Smooth muscle cell of trachea (primary cell): ENCODE measurements at places on chromosomes 2 and 18. TPM values are rescaled to one million over a fixed set of nuclear protein-coding genes. Genes with fewer than 3 reads are reported as not detected.

BMP10 gene
- total RNA-seq: not detected in 2 replicates

AKAIN1 gene
- not detected in 2 replicates for total RNA-seq

MSTN gene
- 0.17 and 0.29 TPM in 2 replicates for total RNA-seq

HRH4 gene
- total RNA-seq: under 0.01 TPM in 2 replicates

CCDC74B gene
- total RNA-seq: 4.8 and 9.3 TPM in 2 replicates

SIX3 gene
- total RNA-seq: not detected in 2 replicates
